ENCODE measurements at places on chromosomes 5 and 9.

DNA sequence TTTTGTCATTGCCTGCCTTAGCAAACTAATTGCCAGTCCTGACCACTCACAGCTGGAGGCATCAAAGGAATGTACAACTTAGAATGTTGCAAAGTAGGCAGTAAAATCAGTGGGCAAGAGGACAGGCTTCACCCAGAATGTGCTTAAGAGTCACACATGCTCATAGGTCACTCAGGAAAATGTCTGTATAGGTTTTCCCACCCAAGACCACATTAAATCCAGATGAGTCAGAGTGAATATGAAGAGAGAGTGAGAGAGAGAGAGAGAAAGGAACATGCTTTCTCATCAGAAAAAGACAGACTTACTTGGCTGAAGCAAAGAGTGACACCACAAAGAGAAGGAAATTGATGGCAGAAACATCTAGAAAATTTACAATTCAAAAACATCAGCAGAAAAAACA is 37.9 kb downstream of the PLEKHG4B start:
- DNase-seq: no peak

DNA sequence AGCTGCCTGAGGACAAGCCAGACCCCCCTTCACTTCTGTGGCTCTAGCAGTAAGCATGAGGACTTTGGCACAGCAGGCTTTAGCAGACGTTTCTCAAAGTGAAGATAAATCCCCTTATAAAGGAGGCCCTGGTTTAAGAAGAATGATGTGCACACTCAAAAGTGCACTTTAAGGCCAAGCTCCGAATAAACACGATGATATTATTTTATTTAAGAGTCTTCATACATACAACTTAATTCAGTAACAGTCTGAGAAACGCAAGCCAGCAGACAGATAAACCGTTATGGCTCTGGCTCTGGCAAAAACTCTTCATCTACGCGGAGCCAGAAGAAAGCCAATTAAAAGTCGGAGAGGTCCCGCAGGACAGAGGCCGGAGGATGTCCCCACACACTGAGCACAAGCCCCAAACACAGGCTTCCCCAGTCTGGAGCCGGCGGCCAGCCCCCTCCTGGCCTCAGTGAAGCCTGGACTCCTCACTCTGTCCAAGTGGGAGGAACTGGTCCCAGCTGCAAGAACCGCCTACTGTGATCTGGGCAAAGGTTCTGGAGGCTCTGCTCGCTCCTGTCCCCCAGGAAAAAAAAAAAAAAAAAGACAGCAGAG is 44.6 kb downstream of the ADAMTS2 start:
- no peak for DNase-seq

DNA sequence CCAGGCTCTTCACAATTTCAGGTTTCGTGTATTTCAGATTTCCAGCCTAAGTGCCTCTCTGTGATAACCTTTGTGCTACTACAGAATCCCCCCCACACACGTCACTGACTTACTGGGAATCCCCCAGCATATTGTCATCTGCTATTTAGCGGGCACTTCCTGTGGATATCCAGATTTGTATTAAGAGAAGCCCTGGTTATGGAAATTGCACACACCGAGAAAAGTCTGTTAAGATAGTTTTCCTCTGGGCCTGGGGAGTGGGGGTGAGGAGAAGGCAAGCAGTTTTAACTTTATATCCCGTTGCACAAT is 269.9 kb downstream of the MED10 start:
- DNase-seq: no peak

GRCh38 chr5:170585273-170585948 is 81.6 kb downstream of the KCNIP1 start:
- DNase-seq: no peak

GRCh38 chr5:20213803-20214202 is 225.8 kb upstream of the CDH18 start:
- DNase-seq: no peak

DNA sequence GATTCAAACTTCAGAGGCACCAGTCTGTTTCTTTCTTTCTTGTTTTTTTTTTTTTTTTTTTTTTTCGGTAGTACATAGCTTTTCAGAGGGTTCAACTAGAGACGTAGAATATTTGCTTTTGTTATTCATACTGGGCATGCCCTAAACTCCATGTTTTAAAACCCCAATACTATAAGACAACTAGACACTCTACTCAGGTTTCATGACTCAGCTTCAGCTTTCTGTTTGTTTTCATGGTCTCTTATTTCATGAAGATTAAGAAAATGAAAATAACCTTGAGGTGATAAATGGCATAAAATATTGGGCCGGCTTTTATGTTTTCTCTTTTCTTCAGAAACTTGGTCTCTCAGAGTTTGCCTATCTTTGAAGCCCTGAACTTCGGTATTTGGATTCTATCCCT is 2126.3 kb upstream of the ACO1 start:
- DNase-seq: no peak

DNA sequence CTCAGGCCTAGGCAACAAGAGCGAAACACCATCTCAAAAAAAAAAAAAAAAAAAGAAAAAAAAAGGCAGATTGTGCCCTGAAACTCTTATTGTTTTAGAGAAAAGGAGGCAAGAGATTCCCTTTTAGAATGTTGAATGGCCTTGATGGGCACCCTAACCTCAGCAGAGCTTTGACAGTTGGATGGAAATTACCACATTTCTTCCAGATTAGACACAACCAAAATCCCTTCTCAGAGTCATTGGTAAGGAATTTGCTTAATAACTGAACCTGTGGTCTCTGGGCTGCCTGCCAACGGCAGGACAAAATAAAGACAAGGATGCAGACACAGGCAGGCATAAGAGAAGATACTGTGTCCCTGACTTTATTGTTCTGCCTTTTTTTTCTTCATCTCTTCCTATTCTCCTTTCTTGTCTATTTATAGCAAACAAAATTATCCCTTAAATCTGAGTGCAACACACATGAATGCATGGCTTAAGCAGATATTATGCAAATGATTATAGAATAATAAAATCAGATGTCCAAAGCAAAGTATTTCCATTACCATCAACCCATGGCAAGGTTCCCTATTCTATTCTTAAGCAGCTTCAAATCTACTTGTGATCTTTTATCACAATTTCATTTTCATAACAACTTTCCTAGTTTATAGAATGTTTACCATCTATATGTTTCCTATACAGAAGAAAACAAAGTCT is 37.3 kb upstream of the TRIO start:
- no peak for DNase-seq
